ENCODE measurements at places on chromosomes 4 and X. TPM values are rescaled to one million over a fixed set of nuclear protein-coding genes. Genes with fewer than 3 reads are reported as not detected.

The FRAS1 gene
- total RNA-seq = 0.66 TPM

The NONO gene
- 417 TPM for total RNA-seq

The P2RY4 gene
- total RNA-seq = 0.13 TPM

The NSD2 gene
- 139 TPM for total RNA-seq

The CT45A5 gene
- not detected for total RNA-seq

The FAM156B gene
- 17.0 TPM for total RNA-seq

The SPOCK3 gene
- total RNA-seq = not detected

The PAGE5 gene
- total RNA-seq = not detected

The LRCH2 gene
- total RNA-seq = 0.03 TPM

The TKTL1 gene
- total RNA-seq = not detected

The FATE1 gene
- total RNA-seq = not detected

The UNC5C gene
- 0.48 TPM for total RNA-seq

The FOXR2 gene
- total RNA-seq = not detected

The MEPE gene
- total RNA-seq = not detected

The TBC1D25 gene
- total RNA-seq = 20.6 TPM

The HTATSF1 gene
- 24.2 TPM for total RNA-seq

The INPP4B gene
- total RNA-seq = 1.1 TPM

The PCDH11X gene
- not detected for total RNA-seq

The ARAF gene
- 58.3 TPM for total RNA-seq

The MAML3 gene
- total RNA-seq = 0.28 TPM

The FDCSP gene
- not detected for total RNA-seq

The PFKFB1 gene
- total RNA-seq = 0.38 TPM

The CCSER1 gene
- total RNA-seq = 1.2 TPM

The GYG2 gene
- total RNA-seq = 0.05 TPM

The WNK3 gene
- 0.15 TPM for total RNA-seq

The PDE6B gene
- total RNA-seq = 5.6 TPM

The FAM149A gene
- total RNA-seq = 0.38 TPM

The CPEB2 gene
- total RNA-seq = 8.3 TPM

The CXCR3 gene
- 45.4 TPM for total RNA-seq

The CT45A2 gene
- not detected for total RNA-seq

The CA5B gene
- total RNA-seq = 6.0 TPM

The MAGEB10 gene
- total RNA-seq = not detected

The SLITRK4 gene
- total RNA-seq = 0.74 TPM

The STIM2 gene
- total RNA-seq = 24.4 TPM

The HS3ST1 gene
- 0.80 TPM for total RNA-seq

The JAKMIP1 gene
- total RNA-seq = 15.0 TPM

The MAGEC2 gene
- total RNA-seq = not detected

The MAGEA2 gene
- total RNA-seq = not detected

The MAGEA8 gene
- total RNA-seq = not detected

The GLRA3 gene
- not detected for total RNA-seq

The NDNF gene
- 0.08 TPM for total RNA-seq

The CFAP47 gene
- total RNA-seq = 0.03 TPM

The MYOZ2 gene
- total RNA-seq = not detected

The APBB2 gene
- total RNA-seq = 24.8 TPM

The PRRG1 gene
- not detected for total RNA-seq

The CXCL1 gene
- total RNA-seq = not detected

The RRH gene
- total RNA-seq = not detected

The BEX1 gene
- total RNA-seq = not detected

The SPANXC gene
- total RNA-seq = not detected

The FAM114A1 gene
- total RNA-seq = 5.4 TPM

The SSX2 gene
- total RNA-seq = not detected

The GAGE12F gene
- total RNA-seq = 0.72 TPM

All from GM12878 (cell line).